ENCODE measurements at places on chromosomes 12 and 14.

- DNase-seq = no peak
These were observed 68.9 kb upstream of the STAC3 start for GRCh38 chr12:57319678-57320469.

DNA sequence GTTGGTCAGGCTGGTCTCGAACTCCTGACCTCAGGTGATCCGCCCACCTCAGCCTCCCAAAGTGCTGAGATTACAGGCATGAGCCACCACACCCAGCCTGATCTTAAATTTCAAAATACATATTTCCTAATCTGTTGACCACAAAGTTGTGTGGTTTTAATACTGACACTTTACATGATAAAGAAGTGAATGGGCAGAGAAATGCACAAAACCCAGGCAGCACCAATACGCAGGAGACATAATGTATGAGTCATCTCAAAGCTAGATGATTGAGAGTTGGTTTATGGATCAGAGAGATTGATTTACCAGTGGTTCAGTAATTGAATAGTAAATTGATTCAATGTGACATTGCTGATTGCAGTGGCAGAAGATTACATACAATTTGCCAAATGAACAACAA, 19.2 kb upstream of the PPP2R5E start:
- DNase-seq = no peak

GRCh38 chr12:130685250-130685787, 30.8 kb downstream of the RIMBP2 start:
- no peak for DNase-seq

DNA sequence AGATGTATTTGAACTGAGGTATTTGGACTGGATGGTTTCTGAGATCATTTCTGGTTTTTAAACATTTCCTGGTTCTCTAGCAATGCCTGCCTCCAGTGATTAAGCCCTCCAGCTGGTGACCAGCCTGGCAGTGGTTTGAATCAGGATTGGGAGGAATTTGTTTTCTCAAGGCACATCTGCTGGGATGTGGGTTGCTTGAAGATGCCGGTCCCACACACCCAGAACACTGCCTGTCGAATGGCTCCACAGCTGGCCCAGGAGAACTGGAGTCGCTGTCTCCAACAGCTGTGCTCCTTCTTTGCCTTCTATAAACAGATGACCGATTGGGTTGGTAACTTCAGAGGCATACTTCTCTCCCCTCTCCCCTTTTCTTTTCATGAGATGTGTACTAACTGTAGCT, 258.0 kb upstream of the DDHD1 start:
- no peak for DNase-seq

DNA sequence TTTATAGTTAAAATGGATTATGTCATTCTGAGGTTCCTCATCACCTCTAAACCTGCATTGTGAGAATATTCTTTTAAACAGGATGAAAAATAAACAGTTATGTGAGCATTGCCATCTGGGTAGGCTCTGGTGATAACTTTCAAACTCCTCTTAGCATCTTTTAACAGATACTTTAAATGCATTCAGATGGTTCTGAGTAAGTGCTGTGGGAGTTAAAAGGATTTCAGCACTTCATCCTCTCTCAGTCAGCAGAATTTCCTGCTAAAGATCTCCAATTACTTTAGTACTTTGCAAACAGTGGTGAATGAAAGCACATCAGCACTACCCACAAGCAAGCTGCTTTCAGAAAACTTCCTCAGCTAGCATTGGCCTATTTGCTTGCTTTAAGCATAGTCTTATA, 59.3 kb upstream of the TMTC1 start:
- DNase-seq = no peak

- DNase-seq = no peak
These were observed 44.3 kb downstream of the GPR65 start for GRCh38 chr14:88049266-88049665.

DNA sequence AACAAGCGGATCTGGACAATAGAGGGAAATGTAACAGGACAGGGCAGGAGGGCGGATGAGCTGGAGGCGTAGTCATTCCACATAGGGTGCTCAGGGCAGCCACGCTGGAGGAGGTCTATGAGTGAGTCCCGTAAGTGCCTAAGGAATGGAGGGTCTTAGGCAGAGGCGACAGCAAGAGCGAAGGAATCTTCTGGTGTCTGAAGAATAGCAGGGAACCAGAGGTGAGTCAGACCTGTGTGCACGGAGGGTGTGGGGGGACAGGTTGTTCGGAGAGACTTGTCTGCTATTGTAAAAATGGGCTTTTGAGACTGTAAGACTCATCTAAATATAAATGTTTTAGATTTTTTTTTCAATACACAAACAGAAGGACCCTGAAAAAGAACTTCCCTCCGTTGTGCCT, 70.6 kb downstream of the SETD3 start:
- no peak for DNase-seq

DNA sequence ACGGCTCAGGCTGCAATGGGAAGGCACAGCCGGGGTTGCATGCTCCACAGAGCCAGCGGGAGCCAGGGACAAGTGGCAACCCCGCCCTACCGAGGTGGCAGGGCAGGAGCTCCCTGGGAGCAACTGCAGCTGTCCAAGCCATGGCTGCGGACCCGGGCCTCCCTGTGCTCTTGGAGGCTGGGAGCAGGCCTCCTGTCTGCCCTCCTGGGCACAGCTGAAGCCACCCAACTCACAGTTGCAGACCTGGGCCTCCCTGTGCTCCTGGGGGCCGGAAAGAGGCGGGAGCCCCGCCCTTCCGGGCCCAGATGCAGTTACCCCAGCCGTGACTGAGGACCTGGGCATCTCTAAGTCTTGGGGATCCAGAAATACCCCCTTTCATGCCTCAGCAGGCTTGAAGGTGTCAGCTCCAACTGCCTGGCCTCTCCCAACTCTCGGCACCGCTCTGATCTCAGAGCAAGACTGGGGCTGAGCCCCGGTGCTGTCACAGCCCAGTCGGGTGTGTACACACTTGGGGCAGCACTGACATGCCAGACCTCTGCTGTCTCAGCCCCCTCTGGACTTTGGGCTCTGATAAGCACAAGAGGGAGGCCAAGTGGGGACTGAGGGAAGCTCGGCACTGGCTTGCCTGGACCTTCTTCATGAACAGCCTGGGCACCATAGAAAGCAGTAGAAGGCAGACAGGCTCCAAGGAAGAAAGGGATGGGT, 7.5 kb upstream of the RASSF9 start:
- DNase-seq = no peak

DNA sequence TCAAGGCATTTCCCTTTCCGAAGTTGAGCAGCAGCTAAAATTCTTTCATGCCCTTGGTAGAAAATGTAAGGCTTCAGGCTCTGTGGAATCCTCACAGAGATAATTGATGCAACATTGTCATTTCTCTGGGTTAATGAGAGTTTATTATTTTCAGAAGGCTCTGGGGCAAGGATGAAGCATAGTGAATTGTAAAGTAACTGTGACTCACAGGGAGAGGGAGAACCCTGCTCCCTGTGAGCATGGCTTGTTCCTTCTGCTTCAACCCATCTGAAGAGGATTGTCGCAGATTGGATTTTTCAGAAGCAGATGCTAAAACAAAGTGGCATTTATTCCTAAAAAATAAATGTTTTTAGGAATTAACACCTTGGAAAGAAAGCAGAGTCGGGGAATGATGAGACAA, 41.2 kb downstream of the APOBEC1 start:
- no peak for DNase-seq

DNA sequence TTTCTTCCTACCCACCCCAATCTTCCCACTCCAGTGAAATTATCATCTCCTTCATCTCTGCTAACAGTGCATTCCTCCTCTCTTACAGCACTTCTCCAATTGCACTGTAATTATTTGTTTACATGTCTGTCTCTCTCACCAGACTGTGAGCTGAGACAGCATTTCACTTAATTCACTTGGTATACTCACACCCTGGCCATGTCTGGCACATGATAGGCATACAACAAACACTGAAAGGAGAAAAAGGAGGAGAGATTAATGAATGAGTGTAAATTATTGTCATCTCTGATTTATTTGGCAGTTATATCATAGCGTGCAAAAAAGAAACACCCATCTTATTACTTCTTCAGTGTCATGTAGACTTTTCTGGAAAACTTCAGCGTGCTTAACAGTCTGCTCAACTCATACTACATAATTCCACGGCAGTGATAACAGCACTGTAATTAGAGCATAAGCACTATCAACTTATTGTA, 452.3 kb downstream of the ADAMTS20 start:
- no peak for DNase-seq

- no peak for DNase-seq
These were observed 22.8 kb upstream of the OASL start for GRCh38 chr12:121061831-121062230.

GRCh38 chr14:104553166-104554087, 26.1 kb upstream of the C14orf180 start:
- DNase-seq = no peak

DNA sequence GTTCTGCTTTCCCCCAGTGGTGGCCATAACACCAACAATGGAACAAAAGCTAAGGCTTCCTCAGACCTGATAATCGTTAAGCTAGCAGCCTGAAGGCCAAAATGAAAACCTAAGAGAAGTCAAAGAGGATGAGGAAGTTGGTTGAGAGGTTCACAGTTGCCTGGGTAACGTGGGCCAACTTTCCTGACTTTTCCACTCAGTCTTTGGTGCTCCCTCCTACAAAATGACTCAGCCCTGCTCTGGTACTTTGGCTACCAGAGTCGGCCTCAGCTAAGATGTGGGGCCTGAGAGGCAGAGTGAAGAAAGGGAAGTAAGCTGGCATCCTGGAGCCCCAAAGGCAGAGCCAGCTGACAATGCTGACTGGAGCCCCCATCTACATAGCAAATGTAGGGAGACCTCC, 14.9 kb upstream of the FKBP11 start:
- DNase-seq = no peak

- no peak for DNase-seq
These were observed 1.5 kb upstream of the DTX1 start for GRCh38 chr12:113054948-113055486.

GRCh38 chr14:32669391-32669790, 269.3 kb upstream of the NPAS3 start:
- no peak for DNase-seq

DNA sequence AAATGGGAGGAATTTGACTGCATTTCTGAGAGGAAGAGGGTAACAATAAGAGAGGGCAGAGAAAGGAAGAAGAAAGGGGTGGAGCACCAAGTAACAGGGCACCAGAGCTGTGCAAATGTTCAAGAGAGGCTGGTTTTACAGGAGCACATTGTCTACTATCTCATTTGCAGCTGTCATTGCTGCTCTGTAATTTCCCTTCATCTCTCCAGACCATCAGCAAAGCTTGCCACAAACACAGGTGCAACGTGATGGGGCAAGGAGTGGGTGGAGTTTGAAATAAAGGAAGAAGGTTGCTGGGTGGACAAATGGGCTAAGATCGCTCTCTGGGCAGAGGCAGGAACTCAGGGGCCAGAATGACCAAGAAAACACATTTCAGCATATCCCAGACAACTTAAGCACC, 47.9 kb upstream of the PLEKHG6 start:
- no peak for DNase-seq
